ENCODE measurements at places on chromosomes 13 and 19. TPM values are rescaled to one million over a fixed set of nuclear protein-coding genes. Genes with fewer than 3 reads are reported as not detected.

LILRA1 gene
- not detected for total RNA-seq

LGALS7B gene
- 2.4 TPM for total RNA-seq

MISP gene
- 0.28 TPM for total RNA-seq

CEACAM7 gene
- total RNA-seq, result 0.24 TPM

FOSB gene
- 0.89 TPM for total RNA-seq

ZNF468 gene
- 34.9 TPM for total RNA-seq

ATP8B3 gene
- 6.0 TPM for total RNA-seq

GJA3 gene
- 0.17 TPM for total RNA-seq

SH2D3A gene
- total RNA-seq, result 25.6 TPM

POU2F2 gene
- 2.4 TPM for total RNA-seq

KLK6 gene
- 0.56 TPM for total RNA-seq

ERF gene
- 49.4 TPM for total RNA-seq

ZNF560 gene
- total RNA-seq, result 0.31 TPM

LAIR2 gene
- not detected for total RNA-seq

DACH1 gene
- 0.45 TPM for total RNA-seq

Measured in GM23338 (cell line).